ENCODE measurements at places on chromosomes 3 and 15. TPM values are rescaled to one million over a fixed set of nuclear protein-coding genes. Genes with fewer than 3 reads are reported as not detected.

Gene TWF2
- total RNA-seq, result 31.7 TPM

Gene RARRES1
- 2.5 TPM for total RNA-seq

Gene MITF
- 2.7 TPM for total RNA-seq

Gene GATM
- total RNA-seq, result 10.7 TPM

Gene CHST14
- total RNA-seq, result 32.9 TPM

Gene CLEC3B
- total RNA-seq, result not detected

Gene SPG21
- total RNA-seq, result 73.5 TPM

Gene TMEM207
- not detected for total RNA-seq

Gene BMF
- total RNA-seq, result 18.0 TPM

Gene ECE2
- not detected for total RNA-seq

Gene CDHR4
- total RNA-seq, result 0.12 TPM

Gene PLA2G4E
- total RNA-seq, result not detected

Gene CEP19
- total RNA-seq, result 6.3 TPM

Gene HTR3E
- not detected for total RNA-seq

Gene RBMS3
- total RNA-seq, result 35.4 TPM

Gene FHIT
- 5.2 TPM for total RNA-seq

Gene GABRB3
- 23.7 TPM for total RNA-seq

Gene PARP15
- total RNA-seq, result not detected

Gene CHRFAM7A
- 12.7 TPM for total RNA-seq

Gene TNNC1
- 0.45 TPM for total RNA-seq

Gene RTP3
- not detected for total RNA-seq

Gene ALDH1A3
- 8.0 TPM for total RNA-seq

Gene HTD2
- total RNA-seq, result 10.9 TPM

Gene GRAMD1C
- 2.4 TPM for total RNA-seq

Gene GPR15
- total RNA-seq, result not detected

Gene GOLGA6L7
- not detected for total RNA-seq

Gene GOLGA6L24
- not detected for total RNA-seq

Gene PIF1
- 53.2 TPM for total RNA-seq

Gene AP3B2
- 17.4 TPM for total RNA-seq

Gene DAZL
- total RNA-seq, result not detected
